ENCODE measurements at places on chromosomes 5 and 9.

DNA sequence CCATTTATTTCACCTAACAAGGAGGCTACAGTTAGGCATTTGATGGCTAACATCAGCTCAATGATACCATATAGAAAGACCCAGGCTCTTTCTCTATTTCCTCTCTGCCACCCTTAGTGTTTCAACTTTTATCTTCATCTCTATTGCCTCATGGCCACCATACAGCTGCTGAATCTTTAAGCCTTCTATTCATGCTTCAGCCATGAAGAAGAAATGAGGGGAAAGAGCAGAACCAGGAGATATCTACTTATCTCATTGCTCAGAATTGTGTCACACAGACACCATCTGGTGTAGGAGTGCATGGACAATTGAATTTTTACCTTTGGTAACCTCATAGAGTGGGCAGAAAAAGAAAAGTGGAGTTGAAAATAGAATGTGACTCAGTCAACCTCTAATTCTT lies 6.7 kb downstream of the GAPT start:
- DNase-seq = no peak

GRCh38 chr5:73922224-73922623 lies 296.2 kb downstream of the ARHGEF28 start:
- no peak for DNase-seq

GRCh38 chr9:138025908-138026307 lies 148.3 kb downstream of the CACNA1B start:
- no peak for DNase-seq

- no peak for DNase-seq
Measured at GRCh38 chr5:141514330-141515133, 25.7 kb downstream of the PCDHGC5 start.

- no peak for DNase-seq
Measured at GRCh38 chr5:143638654-143639053, 173.3 kb upstream of the HMHB1 start.

DNA sequence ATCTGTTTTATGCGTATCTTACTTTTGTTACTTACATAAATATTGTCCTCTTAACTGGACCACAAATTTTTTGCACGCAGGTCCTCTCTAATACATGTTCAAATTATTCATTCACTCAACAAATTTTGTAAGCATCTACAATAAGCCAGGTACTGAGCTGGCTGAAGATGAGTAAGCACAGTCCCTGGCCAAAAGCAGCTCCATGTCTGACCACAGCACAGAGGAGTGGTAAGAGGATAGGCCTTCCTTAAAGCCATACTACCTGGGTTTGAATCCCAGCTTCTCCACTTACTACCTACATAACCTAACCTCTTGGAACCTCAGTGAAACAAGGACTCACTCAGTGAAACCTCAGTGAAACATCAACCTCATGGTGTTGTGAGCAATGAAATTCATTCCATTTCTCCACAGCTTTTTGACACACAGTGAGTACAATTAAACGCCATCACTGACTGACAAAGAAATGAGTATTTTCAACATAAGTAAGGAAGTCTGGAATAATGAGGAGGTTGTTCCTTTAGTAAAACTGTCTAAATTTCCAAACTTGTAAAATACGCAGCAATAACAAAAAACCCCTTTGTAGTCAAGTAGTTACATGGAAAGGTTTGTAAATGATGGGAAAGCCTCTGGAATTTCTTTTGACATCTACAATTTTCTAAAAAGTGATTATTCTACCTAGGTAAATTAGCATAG lies 15.0 kb downstream of the PTAR1 start:
- DNase-seq = no peak

GRCh38 chr9:98096091-98096490 lies 22.9 kb downstream of the TRIM14 start:
- DNase-seq = no peak

DNA sequence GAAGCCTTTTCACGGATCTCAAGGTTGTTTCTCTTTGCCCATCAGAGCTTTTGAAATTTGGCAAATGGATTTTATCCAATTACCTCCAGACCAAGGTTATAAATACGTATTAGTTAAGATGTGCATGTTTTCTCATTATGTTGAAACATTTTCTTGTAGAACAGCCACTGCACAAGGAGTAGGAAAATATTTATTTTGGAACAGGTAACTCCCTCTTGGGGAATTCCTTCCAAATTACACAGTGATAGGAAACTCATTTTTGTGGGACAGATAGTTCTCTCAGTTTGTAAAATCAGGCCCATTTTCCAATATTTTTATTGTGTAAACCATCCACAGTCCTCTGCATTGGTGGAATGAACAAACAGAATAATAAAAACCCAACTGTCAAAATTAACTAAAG lies 23.0 kb downstream of the TMEM232 start:
- no peak for DNase-seq

DNA sequence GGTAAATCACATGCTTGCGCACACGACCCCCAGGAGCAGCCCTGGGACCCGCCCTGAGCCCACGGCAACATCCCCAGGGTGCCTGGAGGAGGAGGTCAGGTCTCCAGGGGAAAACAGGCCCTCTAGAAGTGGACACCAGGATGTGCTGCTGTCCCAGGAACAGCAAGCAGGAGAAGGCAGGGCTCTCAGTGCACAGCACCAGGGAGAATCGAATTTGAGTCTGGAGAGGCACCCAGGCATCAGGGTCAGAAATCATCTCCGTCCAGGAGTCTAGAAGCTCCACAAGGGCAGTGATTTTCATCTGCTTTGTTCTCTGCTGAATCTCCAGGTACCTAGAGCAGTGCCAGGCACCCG lies 93.6 kb downstream of the PAX5 start:
- DNase-seq = no peak

DNA sequence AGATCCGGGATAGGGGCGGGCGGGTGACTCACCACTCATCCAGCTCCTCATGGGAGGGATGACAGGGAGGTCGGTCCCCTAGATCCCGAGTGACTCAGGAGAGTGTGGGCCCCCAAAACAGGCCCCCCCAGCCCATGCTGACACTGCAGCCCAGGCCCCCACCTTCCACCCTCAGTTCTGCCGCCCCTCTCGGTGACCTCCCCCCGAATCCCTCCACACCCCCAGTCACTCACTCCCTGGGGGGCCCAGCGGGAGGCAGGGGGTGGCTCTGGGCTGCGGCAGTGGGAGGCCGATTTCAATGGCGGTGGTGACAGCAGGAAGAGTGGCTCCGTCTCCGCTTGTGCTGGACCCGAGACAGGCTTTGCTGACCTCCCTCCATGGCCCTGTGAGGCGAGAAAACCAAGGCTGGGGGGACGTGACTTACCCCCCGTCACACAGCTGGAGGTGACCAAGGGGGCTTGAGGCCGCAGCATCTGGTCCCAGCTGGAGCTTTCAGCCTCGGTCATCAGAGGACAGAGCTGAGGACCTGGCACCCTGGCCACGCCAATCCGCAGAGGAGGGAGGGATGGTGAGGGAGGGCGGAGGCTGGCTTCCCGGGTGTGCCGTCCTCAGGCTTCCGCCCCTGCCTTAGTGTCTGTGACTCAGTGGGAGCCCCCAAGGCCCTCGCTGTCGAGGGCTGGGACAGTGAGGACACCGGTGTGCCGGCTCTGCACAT lies 9.0 kb downstream of the GPSM1 start:
- DNase-seq = no peak

DNA sequence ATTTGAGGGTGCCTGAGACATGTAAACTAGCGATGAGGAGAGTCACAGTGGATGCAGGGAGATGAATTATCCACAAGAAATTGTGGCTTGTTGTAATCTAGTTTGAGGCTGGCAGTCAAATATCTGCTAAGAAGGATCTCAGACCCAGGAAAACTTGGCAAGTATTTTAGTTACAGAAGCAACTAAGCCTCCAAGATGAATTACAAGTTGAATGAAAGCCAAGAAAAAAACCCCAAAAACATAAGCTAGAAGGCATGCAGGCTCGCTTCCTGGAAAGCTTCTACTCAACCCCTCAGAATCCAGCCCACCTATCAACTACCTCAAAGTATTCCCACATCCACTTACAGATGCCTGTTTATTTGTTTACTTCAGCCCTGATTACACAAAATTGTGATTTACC lies 696.9 kb downstream of the MAT2B start:
- no peak for DNase-seq

GRCh38 chr9:85129514-85129913 lies 460.0 kb downstream of the NTRK2 start:
- no peak for DNase-seq

- DNase-seq = no peak
Measured at GRCh38 chr9:82153032-82153431, 164.5 kb downstream of the SPATA31D1 start.

DNA sequence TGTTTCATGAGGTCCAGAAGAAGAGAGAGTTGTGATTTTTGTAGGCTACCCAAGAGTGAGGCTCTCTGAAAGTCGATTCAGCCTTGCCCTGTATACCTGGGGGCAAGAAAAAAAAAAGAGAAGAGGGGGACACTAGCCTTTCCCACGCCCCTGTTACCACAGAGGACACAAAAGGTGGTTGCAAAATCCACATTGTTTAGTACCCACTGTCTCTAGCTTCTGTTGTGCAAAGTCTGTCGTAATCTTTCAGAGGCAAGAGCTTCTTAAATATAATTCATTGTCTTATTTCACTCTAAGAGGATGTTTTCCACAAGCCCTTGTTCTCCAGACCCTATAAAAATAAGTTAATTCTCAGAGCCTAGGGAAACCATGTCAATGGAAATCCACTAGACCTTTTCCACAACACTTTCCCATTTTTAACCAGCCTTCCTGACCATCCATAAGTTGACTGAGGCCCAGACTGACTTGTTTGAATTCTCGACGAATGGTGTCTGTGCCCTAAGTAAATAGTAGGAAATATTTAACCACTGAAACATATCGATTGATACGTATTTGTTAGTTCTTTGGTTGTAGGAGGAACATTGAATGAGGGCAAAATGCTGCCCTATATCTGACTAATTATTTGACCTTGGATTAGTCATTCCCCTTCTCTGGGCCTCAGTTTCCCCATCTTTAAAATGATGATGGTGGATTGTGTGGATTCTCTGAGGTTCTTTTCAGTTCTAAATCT lies 182.7 kb downstream of the PAPPA start:
- no peak for DNase-seq

- DNase-seq = no peak
Measured at GRCh38 chr5:93925321-93925720, 183.9 kb upstream of the POU5F2 start.

DNA sequence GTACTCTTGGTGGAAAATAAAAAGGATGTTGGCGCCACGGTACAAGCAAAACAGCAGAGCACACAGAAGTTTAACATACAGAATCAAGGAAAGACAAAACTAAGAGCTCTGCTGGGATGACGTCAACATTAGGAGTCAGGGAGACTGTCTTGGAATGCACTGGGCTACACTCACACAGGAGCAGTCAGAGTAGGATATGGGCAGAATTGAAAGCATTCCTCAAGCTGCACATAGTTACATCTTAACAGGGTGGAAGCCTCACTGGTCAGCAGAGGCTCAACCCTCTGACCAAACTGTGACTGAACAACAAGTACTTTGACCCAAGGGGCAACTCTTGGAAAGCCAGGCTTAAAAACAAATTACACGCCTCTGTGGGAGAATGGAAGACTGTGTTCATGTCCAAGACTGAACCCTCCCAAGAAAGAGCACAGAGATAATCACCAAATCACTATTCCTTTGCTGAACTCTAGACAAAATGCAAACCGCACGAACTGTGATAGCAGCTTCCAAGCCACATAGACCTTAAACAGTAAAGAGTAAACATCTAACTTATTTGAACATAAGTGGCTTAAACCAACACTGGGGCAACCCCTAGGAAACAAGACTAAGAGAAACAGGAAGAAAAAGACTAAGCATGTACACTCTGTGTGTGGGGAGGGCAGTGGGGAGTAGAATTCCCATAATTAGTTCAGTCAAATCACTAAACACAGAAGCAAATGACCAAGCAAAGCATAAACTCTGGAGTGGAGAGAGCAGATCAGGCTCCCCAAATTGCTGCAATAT lies 772.7 kb downstream of the PRELID2 start:
- no peak for DNase-seq

DNA sequence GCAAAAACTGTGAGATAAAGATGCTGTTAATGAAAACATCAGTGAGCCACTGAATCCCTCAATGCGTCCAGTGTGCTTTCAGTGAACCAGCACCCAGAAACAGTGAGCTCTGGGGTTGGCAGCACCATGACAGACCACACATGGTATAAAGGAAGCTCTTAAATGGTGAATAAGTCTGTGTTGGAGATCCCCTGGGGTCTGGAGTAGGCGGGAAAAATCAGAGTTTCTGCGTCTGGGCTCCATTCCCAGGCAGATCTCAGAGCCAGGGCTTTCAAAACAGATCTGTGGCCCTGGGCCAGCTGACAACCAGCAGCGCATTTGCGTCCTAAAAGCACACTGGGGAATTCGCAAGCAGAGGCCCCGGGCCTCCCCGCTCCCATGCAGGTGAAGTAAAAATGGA lies 233.5 kb downstream of the FRMD3 start:
- DNase-seq = no peak

GRCh38 chr5:172740428-172741205 lies 30.4 kb downstream of the DUSP1 start:
- DNase-seq = no peak

DNA sequence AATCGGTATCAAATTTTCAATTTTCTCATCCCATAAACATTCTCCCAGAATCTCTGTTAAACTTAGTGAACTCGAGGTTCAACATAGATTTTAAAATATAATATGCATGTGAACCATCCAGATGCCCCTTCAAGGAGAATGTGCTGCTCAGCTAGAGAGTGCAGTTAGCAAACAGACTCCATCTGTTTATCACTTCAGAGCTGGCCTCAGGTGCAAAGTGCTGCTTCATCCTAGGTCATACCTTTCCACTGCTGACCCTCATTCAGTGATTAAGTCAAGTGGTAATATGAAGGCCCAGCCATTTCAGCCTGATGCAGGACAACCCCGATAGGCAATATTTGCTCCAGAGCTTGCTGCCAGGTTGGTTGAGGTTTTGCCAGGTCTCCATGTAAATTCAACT lies 339.0 kb upstream of the POU5F2 start:
- DNase-seq = no peak

GRCh38 chr5:132800545-132800944 lies 12.6 kb upstream of the SOWAHA start:
- no peak for DNase-seq

GRCh38 chr5:43514471-43514815 lies 505 bp downstream of the C5orf34 start:
- DNase-seq = no peak

DNA sequence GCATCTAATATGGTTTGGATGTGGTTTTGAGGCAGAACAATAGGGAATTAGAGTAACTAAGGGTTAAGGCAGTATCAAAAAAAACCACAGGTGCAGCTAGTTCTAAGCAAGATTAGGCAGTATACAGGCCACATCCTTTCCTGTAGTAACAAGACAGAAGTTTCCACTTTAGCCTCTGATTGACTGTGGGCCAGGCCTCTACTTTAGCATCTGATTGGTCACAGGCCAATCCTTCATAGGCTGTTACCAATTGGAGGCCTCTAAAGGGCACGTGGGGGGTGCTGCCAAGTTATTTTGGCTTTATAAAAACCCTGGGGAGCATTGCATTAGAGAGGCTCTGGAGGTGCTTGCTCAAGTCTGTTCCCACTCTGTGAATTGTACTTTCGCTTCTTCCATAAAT lies 144.1 kb upstream of the ST8SIA4 start:
- DNase-seq = no peak

DNA sequence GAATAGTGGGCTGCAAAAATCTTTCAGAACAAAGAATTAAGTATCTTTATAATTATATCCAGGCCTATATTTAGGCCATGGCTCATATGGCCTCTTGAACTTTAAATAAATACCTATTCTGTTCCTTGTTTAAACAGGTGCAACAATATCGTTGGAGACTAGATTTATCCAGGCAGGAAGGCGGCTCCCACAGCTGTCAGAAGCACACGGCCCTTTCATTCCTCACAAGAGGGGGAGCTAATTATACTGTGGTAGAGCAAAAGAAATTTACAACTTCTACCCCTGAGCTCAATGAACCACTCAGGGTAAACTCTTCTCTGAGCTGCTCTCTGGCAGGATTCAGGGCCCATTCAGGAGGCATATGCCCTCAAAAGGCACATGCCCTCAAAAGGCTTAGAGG lies 31.3 kb downstream of the TMEM174 start:
- DNase-seq = no peak
